Fibroblast of skin of right quadriceps (primary cell): ENCODE measurements at places on chromosomes 16 and 17.

- no peak for DNase-seq
These were observed 9.9 kb upstream of the HOXB13 start for GRCh38 chr17:48738424-48738802.

- DNase-seq = no peak
These were observed 8.9 kb downstream of the NSMCE1 start for GRCh38 chr16:27259710-27260109.

- DNase-seq = peak; percentile 12
These were observed 322.1 kb downstream of the MAP2K4 start for GRCh38 chr17:12342609-12343435.

DNA sequence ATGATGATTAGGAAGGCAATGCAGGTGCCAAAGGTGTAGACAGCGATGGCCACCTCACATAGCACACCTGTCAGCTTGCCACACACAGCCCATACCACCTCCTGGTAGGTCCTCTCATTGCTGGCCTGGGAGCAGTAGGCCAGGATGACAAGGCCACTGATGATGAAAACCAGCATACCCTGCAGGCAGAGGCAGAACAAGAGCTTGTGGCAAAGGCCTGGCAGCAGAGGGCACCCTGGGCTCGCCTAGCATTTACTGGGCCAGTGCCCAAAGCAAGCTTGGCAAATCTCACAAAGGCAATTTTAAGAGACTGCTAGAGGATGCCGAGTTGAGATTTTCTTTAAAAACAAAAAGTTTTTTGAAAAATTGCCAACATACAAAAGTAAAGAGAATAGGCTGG is 5.9 kb downstream of the SLC38A7 start:
- no peak for DNase-seq

- no peak for DNase-seq
These were observed 40.9 kb upstream of the JPH3 start for GRCh38 chr16:87561200-87562105.

DNA sequence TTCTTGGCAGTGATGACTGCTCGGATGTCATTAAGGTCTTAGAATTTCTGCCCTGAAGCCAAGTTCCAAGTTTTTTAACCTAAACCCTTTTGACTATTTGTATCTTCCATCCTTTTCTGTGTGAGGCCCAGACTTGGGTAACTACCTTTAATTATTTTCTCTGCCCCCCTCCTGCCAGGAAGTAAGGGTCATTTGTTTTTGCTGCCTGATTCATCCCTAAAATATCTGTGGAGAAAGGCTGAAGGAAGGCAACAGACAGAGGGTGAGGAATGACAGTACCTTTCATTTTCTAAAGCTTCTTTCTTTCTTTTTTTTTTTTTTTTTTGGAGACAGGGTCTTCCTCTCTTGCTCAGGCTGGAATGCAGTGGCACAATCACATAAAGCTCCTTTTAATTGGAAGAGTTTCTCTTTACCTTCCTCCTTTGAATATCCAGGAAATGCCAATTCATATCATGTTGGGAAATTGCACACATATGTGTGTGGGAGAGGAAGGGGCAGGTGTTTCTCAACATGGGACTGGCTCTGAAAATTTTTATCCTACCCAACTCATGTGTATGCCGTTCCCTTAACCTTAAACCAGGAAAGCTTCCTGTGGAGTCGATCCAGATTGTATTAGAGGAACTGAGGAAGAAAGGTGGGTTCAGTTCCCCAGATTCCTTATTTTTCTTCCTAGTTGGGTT is 957 bp downstream of the VPS25 start:
- peak; percentile 56 for DNase-seq

- DNase-seq = no peak
These were observed 316 bp downstream of the DLG4 start for GRCh38 chr17:7219229-7219811.

GRCh38 chr16:10385725-10386516 is at the start of gene ATF7IP2:
Gene ATF7IP2 (plus strand): TSS chr16:10386061. CDS start chr16:10430621, 44,560 bp downstream.
- peak; percentile 91 for DNase-seq

DNA sequence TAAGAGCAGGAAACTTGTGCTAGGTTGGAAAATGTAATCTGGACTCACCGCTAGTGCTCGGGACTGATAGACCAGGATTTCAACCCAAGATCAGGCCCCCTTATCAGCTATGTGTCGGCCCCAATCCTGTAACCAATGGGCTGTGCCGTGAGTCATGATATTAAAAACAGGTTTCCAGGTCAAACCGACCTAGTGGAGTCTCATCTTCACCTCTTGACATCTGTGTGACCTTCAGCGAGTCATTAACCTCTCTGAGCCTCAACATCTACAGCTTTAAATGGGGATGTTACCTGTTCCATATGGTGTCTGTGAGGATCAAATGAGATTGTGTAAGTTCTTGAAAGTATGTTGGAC is 512 bp downstream of the PMM2 start:
- peak; percentile 29 for DNase-seq

DNA sequence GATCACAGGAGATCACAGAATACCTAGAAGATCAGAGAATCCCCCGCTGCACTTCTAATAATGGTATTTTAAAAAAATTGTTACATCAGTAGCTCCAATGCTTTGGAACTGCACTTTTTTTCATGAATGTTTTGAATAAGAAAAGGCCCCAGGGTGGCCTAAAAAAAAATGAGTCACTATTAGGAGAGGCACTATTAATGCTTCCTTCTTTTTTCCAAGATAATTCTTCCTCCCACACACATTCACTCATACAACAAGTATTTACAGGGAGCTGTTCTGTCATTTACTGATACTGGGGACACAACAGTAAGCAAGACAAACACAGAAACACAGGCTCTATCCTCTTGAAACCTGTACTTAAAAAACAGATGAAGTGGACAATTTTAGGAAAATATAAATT is 675 bp upstream of the PDZD9 start:
- DNase-seq = peak; percentile 39

DNA sequence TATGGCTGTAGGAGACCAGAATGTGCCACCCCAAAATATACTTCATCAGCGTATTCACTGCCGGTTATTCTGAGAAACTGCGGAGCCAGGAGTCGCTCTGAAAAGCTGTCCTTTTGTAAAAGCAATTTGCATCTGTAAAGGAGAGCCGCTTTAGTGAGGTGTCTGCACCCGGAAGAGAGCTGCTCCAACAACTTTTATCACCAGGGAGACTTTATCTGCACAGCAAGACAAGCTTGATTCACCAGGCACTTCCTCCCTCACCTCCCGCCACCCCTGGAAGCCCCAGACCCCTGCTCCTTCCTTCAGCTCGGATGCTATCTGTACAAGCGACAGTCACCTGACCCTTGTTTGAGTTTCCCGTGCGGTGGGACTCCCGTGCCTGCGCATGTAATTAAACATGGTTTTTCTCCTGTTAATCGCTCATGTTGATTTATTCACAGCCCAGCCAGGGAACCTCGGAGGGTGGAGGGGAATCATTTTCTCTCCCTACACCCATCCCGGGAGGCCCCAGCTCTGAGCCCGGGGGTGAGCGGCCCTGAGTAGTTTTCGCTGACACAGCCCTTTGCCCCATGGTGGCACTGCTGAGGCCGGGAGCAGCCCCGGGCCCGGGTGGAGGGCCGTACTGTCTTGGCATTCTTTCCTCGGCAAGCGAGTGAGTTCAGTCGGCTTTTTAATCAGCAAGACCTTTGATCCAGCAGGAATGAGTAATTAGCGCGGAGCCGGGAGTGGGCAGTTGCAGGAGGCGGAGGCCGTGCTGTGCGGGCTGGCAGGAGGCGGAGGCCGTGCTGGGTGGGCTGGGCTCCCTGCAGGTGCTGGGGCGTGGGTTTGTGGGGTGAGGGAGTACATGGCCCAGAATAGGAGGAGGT is 222.7 kb upstream of the CIBAR2 start:
- DNase-seq = no peak

DNA sequence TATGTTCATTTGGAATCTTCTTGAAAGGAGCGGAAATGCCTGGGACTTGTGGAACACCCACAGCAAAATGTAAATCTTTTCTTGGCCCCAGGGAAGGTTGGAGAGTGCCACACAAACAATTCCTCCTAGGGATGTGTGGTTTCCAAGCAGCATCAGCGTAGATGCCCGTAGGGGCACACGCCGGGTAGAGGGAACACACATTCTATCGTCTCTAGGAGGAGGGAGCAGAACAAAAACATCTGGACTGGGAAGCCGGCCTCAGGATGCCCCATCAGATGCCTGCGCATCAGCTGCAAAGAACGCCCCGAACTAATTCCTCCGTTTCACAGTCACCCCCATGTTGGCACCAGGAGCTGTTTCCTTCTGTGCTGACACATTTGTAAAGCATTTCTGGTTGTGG is 357.9 kb upstream of the ZFHX3 start:
- peak; percentile 52 for DNase-seq

DNA sequence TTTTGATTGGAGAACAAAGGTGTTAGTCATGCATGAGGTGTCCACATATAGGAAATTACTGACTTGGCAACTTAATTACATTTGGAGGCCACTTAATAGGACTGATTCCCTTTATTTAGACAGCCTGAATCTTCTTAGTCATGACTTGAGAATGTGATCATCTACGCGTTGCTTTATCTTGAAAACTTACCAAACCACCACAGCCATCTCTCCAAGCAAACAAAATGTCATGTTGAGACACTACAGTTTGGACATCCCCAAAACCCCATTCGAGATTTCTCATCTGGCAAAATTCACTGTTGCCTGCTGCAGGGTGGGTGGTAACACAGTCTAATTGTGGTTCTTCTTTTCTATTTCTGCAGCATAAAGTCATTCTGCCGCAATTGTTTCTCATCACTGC is 176.5 kb upstream of the CDH5 start:
- peak; percentile 95 for DNase-seq

GRCh38 chr17:82371333-82372248 is at the start of gene UTS2R:
Gene UTS2R (plus strand): TSS chr17:82371765. CDS start chr17:82374325, 2,560 bp downstream.
- no peak for DNase-seq

- DNase-seq = no peak
These were observed 32.4 kb upstream of the JPH3 start for GRCh38 chr16:87569601-87570571.

DNA sequence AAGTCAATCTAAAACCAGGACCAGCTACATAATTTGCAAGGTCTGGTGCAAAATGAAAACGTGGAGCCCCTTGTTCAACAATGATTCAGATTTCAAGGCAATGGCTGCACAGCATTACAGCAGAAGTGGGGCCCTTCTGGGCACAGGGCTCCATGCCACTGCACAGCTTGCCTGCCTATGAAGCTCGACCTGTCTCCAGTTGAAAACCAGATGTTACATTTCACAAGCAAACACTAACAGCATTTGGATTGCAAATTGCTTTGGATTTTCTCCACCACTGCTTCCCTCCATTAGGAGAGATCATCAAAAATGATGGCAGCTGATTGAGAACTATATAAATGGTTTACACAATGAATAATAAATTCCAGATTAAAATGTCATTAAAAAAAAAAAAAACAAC is 551.4 kb upstream of the ZFHX3 start:
- DNase-seq = no peak

DNA sequence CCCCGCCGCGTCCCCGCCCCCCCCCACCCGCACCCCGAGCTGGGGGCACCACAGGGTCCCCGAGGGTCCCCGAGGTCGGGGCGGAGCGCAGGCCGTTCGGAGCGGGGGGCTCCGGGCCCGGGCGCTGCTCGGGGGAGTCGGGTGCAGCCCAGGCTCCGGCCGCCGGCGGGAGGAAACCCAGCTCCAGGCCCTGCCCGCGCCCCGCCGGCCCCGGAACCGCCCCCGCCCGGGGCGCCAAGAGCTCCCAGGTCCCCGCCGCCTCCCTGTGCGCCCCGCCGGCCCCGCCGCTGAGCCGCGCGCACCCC is 33.2 kb upstream of the RPH3AL start:
- DNase-seq = no peak

GRCh38 chr17:67435122-67435521 is 58.0 kb downstream of the PITPNC1 start:
- no peak for DNase-seq

DNA sequence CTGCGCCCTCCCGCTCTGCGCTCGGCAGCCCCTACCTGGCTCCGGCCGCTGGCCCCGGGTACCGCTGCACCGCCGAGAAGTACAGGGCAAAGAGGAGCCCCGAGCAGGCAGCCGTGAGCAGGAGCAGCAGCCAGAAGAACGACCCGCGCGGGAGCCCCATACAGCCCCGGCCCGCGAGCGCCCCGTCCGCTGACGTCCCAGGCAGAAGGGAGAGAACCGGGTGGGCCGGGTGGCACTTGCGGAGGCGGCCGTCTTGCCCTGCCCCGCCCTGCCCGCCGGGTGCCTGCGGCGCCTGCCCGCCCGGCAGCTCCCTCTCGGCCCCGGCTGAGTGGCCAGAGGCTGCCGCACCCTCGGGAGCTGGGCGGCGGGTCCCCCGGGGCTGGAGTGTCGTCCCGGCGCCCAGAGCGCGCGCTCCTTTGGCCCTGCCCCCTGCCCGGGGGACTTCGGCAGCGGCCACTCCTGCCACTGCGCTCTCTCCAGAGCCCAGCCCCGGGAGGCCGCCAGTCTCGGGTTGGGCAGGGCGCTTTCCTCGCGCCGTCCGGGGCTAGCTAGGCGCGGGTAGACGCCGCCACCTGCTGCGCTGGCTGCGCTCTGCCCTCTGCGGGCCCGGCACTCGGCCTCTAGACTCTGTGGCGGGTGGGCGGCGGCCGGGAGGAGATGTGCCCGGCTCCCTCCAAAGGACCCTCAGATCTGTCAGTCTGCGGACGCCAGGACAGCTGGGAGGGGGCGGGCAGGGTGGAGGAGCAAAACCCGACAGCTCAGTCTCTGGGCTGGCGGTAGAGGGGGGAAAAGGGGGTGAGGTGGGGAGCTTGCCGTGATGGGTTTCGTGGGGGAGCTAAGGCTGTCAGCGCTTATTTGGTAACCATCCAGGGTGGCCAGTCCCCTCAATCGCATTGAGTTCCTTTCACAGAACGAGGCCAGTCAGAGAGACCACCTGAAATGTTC is at the start of gene ST6GALNAC2:
TSS of gene ST6GALNAC2 (minus strand) at position 212 of the 945 bp plus-strand sequence. CDS start at position 160, 52 bp downstream.
- DNase-seq = no peak

DNA sequence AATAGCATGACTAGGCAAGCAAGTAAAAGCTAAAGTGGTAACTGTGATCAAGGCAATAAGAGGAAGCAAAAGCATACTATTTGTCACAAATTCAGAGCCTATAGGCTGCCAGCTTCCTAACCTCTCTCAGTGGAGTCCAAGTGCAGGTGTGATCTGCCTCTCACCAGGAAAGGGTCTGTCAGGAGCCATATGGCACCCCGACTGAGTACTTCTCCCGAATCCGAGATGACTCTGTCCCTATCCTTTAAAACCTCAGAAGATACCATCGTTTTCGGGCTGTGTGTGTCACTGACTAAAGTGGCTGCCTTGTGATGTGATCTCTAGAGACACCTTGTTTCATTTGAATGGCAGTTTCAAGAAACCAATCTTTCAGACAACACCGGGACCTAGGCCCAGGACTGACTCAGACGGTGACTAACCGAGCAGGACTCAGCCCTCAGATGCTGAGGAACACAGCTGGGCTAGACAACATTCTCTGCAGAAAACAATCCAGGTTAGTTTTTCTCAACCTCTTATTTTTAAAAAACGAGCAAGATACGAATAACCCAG is 63.6 kb downstream of the SMG6 start:
- peak; percentile 86 for DNase-seq

DNA sequence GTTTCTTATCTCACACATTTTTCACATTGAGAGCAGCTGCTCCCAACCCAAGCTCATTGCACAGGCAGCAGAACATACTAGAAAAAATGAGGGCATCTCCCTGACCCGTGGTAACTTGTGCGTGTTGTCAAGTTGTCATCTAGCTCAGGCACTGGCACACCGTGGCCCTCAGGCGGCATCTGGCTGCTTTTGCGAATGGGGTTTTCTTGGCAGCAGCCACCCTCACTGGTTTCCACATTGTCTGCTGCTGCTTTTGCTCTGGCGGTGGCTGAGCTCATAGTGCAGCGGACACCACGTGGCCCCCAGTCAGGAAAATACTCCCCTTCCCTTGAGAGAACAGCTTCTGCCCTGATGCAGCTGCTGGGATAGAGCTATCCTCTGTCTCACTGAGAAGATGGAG is 9.4 kb upstream of the TEDC2 start:
- no peak for DNase-seq
